Glomerular endothelial cell (primary cell): ENCODE measurements at places on chromosomes 7 and 10. TPM values are rescaled to one million over a fixed set of nuclear protein-coding genes. Genes with fewer than 3 reads are reported as not detected.

GRCh38 chr7:40799-41750, 151.3 kb upstream of the FAM20C start:
- DNase-seq = no peak

DNA sequence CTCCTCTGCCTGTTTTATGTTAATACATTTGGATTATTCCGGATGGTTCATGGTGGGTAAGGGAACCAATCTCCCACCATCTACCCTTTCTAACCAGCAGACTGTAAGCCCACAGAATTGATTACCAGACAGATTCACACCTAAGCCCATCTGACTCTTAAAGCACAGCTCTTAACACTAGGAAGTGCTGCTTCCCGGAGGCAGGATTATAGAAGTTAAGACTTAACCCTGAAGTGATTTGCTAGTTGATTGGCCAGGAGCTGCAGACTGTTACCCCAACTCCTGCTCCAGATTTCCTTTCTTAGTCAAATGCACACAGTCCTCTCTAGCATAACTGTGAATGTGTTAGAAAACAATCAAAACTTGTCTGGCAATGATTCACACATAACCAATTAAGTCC, 221.7 kb downstream of the CDK14 start:
- DNase-seq = no peak

DNA sequence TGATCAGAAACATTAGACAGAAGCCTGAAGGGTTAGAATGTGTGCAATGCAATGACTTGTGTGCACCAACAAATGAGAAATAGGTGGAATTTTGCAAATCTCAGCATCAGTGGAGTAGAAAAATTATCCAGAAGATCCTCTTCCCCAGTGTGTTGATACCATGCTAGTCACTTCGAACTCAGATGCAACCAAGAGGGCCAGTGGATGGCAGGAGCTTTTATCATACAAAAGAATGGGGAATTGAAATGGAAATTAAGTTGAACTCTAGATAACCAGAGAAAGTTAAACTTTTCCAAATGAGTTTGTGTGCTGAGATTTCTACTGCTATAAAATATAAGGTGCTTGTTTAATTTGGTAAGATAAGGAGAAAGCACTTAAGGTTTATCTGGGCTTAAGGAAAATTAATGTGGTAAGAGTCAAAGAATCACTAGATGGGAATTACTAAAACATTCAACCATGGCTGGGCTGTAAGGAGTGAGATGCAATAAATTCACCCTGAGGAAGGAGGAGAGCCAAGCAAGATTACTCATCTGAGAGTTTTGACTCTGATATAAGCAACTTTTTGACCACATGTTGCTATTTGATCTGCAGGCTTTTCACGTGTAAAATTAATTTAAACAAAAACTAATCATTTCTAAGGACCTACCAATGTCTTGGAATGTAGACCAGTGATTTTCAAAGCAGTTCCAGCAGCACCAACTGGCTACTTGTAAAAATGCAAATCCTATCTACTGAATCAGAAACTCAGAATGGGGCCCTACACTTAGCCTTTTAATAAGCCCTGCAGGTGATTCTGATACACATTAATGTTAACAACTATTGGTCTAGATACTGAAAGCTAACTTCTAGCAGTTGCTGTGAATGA, 113.2 kb downstream of the CDC14C start:
- DNase-seq = no peak

- no peak for DNase-seq
Observed at GRCh38 chr7:41975849-41976248, 261.2 kb downstream of the GLI3 start.

Gene GHRHR
- not detected in 2 replicates for total RNA-seq

Gene HOXA10
- total RNA-seq = 8.1 and 10.3 TPM in 2 replicates

Gene PNLIPRP3
- not detected in 2 replicates for total RNA-seq

DNA sequence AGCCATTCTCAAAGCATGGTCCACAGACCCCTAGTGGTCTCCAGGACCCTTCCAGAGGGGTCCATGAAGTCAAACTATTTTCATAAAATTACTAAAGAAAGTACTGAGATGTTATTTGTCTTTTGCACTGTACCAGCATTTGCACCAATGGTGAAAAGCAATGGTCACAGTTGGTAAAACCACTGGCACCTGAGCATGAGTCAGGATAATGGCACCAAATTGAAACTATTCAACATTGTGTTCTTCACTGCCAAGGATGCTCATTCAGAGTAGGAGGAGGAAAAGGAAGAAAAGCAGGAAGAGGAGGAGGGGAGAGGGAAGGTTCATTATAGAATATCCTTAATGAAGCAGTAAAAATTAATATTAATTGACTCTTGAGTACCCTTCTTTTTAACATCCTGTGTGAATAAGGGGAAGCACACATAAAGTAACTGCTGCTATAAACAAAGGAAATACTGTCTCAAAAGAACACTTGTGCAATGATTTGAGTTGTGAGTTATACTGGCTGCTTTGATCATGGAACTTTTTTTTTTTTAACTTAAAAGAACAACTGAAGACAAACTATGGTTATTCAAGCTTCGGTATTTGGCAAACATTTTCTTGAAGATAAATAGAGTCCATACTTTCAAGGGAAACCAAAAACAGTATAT, 60.2 kb downstream of the MPP7 start:
- DNase-seq = no peak

Gene SEMA3E
- total RNA-seq = 0.10 and 1.2 TPM in 2 replicates

GRCh38 chr10:556971-557637, 132.4 kb downstream of the DIP2C start:
- DNase-seq = no peak

DNA sequence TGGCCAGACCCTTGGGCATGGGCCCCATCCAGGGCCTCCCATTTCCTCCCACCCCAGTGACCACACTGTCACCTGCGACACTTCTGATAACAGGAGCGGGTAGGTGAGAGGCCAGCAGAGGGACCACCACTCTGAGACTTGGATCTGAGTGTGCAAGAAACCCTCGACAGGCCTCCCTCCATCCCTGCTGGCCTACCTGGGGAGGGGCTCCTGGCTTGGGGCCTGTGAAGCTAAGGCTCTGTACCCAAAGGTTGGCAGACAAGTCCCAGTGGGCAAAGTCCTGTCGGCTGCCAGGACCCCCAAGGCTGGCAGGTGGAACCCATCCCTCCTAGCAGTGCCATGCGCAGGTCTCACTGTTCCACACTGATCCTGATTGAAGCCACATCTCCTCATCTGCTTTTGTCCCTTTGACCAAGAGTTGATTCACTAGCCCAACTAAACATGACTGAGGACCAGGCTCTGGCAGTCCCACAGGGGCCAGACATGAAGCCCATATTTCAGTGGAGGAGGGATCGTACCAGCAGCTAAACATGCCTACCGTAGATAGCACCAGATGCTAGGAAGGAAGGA, 1.2 kb upstream of the PGAM2 start:
- no peak for DNase-seq

Gene ASB10
- not detected in 2 replicates for total RNA-seq

Gene SEC24C
- 67.6 and 72.3 TPM in 2 replicates for total RNA-seq

DNA sequence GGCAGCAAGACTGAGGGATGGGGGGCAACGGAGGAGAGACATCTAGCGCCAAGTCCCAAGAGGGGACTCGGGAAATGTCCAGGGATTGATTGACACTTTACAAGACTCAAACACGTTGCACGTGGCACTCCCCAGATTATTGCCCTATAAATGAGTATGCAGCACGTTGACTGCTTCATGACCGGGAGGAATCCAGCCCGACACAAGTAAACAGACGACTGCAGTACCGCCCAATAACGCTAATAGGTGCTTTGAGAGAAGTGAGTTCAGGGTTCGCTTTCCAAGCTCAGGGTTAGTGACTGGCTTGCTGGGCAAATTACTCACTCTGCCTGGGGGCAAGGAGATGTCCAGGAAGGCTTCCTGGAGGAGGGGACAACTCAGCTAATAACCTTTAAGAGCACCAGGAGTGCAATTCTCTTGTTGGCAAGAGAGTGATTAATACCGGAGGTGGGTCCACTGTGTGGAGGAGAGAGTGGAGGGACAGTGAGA, 73.3 kb upstream of the MYL10 start:
- DNase-seq = no peak

Gene ASB13
- 12.4 and 13.8 TPM in 2 replicates for total RNA-seq

GRCh38 chr7:26668821-26669220, 195.6 kb downstream of the SKAP2 start:
- DNase-seq = no peak

- DNase-seq = no peak
Observed at GRCh38 chr10:119723624-119724023, 2.2 kb upstream of the INPP5F start.

- no peak for DNase-seq
Observed at GRCh38 chr7:147300293-147300692, 1183.7 kb downstream of the CNTNAP2 start.

- no peak for DNase-seq
Observed at GRCh38 chr7:82521906-82522445, 78.4 kb upstream of the CACNA2D1 start.

GRCh38 chr10:21797984-21798765, 205.4 kb downstream of the DNAJC1 start:
- no peak for DNase-seq

GRCh38 chr7:152463709-152464311, 28.0 kb upstream of the KMT2C start:
- peak; percentile 64 for DNase-seq

DNA sequence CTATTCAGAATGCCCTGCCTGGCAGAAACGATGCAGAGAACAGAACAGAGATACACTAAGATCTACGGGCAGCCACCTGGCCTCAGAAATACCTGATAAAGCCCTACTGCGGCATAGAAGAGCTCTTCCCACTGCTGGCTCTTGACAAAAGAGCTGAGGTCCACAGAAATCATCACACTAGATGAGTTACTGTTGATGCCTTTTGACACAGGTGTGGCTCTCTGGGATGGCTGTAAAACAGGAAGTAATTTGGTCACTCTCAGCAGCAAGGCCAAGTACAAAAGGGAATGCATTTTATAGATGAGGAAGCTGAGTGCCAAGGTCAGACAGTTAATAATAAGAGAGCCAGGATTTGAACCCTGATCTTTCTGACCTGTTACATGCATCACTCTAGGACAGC, 35.0 kb upstream of the ACSL5 start:
- no peak for DNase-seq

GRCh38 chr7:77995717-77996116, 197.1 kb downstream of the PHTF2 start:
- DNase-seq = no peak
